HL-60 (cell line): ENCODE measurements at places on chromosomes 3 and 15.

GRCh38 chr3:36648241-36649034, 115.9 kb downstream of the DCLK3 start:
- no peak for DNase-seq

DNA sequence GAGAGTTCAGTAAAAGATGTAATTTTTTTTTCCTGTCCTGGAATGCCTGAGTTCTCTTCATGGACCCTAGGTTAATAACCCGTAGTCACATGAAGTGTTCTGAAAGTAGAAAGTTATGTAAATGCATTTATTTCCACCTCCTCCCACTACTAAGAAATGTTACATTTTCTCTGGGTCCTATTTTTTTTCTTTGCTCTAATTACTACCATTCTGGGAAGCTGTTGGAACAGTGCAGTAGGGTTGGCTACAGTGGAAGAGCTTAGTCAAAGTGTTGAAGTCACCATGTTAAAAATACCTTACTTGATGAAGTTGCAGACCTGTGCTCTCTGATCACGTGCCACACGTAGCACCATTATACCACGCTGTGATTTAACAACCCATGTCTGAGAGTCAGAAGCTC, 153.8 kb upstream of the TSC22D2 start:
- DNase-seq, result no peak

- no peak for DNase-seq
Measured at GRCh38 chr3:56997041-56997440, 63.4 kb upstream of the SPATA12 start.

- no peak for DNase-seq
Measured at GRCh38 chr15:64905119-64905831, 6.4 kb upstream of the ANKDD1A start.

GRCh38 chr3:12966847-12967605, 106.2 kb downstream of the IQSEC1 start:
- no peak for DNase-seq

- no peak for DNase-seq
Measured at GRCh38 chr15:56394909-56395308, 29.7 kb downstream of the TEX9 start.
